GM06990 (cell line): ENCODE measurements at places on chromosomes 11 and 22.

GRCh38 chr22:45784357-45785277 lies 113.0 kb downstream of the ATXN10 start:
- DNase-seq, result no peak

DNA sequence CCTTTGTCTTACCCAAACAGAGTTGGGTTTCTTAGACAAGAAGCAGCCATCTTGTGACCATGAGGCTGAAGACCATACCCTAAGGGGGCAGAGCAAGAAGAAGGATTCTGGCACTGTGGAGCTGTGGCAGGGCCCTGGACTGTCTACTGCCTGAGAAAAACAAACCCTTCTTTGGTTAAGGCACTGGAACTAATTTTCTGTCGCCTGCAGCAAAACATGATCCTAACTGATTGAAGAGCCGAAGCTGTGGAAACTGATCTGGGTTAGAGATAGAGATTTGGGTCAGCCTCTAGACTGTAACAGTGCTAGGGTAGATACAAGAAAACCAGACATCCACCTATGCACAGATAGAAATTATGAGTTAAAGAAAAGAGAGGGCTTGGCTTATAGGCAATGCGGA lies 11.3 kb upstream of the ACER3 start:
- no peak for DNase-seq

- DNase-seq, result no peak
Observed at GRCh38 chr22:38204784-38205183, 3.0 kb downstream of the MAFF start.

DNA sequence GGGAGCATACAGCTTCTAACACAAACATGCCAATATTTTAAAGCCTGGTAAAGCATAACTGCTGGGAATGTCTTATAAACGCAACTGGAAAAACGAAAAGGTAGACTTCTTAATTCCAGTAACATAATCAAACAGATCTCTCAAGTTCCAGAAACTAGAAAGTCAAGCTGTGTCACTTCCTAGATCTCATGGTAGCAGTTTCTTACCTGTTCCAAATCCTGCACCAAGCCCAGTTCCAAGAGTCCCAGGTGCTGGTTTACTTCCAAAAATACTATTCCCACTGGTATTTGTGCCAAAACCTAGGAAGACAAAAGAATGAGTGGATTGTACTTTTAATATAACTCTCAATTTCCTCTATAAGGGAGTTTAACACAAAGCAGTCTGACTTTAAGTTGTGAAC lies 44.2 kb downstream of the NUP98 start:
- no peak for DNase-seq

DNA sequence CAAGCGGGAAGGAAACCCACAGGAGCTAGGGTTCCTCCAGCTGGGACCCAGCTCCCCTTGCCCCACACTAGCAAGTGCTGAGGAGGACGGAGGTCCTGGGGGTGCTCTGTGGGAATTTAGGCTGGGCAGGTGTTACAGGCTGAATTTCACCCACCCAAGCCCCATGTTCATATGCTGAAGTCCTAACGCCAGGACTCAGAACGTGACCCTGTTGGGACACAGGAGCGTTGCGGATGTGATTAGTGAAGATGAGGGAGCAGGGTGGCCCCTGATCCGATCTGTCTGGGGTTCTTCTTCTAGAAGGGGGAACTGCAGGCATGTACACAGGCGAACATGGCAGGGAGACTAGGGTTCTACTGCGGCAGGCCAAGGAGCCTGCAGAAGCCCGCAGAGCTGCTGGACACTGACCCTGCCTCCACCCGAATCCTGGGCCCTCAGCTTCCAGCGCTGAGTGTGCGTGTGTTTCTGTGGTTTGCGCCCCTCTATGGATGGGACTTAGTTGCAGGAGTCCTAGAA lies 103.4 kb upstream of the FGF3 start:
- no peak for DNase-seq

- DNase-seq, result no peak
Observed at GRCh38 chr11:10911907-10912306, 54.1 kb upstream of the ZBED5 start.
